ENCODE measurements at places on chromosomes 5 and 9.

GRCh38 chr5:17670353-17670752 lies 36.1 kb downstream of the TAF11L14 start:
- no peak for DNase-seq

DNA sequence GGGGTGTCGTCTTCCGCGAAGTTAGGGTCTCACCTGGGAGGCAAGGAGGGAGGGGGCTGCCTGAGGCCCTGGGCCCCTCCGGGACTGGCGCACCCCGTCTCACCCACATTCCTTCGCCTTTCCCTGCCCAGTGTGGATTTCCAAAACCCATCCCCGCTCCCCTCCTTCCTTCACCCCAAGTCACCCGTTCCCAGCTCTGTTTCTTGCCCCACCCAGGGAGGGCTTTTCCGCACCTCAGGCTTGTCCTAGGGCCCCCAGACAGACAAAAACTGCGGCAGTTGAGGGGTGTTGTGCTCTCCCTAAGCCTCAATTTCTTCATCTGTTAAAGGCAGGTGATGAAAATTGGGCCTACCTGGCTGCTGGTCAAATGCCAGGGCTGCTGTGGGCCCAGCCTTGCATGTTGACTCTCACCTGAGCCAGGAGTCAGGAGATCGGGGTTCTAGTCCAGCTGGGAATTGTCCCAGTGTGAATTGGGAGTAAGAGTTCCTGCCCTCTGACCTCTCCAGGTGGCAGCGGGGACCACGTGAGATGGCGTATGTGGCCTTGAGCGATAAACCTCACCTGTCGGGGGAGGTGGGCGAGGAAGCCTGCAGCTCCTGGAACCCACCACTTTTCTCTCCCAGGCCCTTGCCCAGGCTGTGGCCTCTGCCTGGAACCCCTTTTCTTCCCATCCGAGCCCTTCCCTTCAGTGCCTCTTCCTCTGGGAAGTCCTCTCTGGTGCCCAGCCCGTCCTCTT lies 143.4 kb upstream of the IER5L start:
- DNase-seq, result no peak

DNA sequence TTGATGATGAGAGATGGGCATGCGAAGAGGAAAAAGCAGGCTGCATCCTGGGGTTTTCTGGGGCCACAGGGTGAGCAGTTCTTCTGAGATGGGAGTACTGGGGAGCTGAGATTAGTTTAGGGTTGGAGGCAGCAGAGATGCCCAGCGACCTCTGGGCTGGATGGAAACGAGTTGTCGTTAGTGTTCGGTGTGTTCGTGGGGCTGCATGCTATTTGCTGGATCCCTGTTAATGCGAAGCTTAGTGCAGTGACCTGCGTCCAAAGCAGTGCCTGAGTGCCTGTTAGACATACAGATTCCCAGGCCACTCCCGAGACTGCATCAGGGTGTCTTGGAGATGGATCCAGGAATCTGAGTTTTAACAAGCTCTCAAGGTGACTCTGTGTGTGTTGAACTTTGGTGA lies 201.3 kb downstream of the CACNA1B start:
- DNase-seq, result no peak

DNA sequence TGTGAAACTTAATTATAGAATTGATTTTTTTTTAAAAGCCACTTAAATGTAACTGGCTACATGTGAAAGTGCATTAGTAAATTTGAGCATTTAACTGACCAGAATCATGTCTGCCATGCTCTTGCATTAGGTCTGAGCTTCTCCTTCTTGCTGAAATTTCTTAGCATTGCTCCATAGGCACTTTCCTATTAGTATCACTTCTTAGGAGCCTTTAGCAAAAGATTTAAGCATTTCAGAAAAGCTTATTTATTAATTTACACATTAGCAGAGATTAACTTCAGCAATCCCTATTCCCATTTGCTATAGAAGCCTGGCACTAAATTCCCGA lies 211.0 kb downstream of the SNX18 start:
- no peak for DNase-seq

- DNase-seq, result no peak
Observed at GRCh38 chr5:74199005-74199404, 441.5 kb downstream of the ENC1 start.

DNA sequence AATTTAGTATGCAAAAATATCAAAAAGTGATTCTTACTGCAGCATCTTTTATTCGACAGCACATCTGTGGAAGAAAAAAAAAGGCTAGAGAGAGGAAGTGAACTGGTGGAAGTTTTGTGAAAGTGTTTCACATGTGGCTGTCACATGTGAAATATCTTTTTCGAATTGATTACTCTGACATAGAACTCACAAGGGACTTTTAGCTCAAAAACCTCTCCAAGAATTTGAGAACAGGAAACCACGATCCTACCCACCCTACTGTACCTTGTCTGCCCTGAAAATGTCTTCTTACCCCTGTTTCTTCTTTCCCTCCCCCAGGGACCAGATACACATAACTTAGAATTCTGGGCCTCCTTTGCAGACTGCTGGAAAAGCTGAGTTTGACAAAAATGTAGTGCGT lies 106.5 kb upstream of the PRRC1 start:
- DNase-seq, result no peak

DNA sequence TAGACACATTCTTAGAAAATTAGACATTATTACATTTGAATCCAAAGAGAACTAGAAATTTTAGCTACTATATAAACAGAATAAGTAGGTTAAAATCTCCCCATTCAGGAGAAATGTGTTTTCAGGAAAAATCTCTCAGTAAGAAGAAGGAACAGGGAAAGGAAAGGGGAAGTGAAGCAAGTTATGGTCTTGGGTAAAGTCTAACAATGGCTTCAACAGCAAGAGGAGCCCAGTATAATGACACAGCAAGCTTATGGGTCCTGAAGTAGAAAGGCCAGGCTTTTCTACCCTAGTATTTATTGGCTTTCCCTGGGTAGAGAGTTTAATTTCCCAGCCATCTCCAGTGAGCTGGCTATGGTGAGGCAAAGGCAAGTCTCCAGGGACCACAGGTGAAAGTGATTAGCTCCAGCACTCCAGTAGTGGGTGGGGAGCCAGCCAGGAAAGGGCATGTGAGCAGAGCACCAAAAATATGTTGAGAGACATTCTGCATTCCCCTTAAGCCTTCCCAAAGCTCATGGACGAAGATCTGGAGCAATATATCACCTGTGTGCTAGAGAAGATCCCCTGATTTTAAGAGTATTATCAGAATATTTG lies 981.7 kb downstream of the NR2F1-AS1 start:
- no peak for DNase-seq

- DNase-seq, result no peak
Observed at GRCh38 chr9:121098567-121099198, 23.9 kb downstream of the CNTRL start.

DNA sequence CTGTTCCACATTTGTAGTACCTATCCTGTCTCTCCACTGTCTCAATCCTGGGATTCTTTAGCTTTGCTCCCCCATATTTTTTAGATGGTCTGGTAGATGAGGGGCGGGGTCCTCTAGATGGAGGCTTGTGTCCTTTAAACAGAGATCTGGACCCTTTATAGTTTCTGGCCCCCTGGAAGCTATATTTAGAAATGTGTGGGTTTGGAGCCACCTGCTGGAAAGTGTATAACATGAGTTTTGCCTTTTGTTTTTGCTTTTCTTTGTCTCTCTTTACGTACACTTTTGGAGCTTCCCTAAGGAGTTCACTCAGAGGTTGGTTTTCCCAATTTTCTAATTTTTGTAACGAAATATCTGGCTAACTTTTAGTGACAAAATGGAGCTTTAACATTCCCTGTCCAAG lies 110.7 kb downstream of the CFAP95 start:
- no peak for DNase-seq

- no peak for DNase-seq
Observed at GRCh38 chr5:168464641-168465040, 21.6 kb upstream of the RARS1 start.

- DNase-seq, result no peak
Observed at GRCh38 chr5:143054480-143054941, 284.3 kb downstream of the ARHGAP26 start.

DNA sequence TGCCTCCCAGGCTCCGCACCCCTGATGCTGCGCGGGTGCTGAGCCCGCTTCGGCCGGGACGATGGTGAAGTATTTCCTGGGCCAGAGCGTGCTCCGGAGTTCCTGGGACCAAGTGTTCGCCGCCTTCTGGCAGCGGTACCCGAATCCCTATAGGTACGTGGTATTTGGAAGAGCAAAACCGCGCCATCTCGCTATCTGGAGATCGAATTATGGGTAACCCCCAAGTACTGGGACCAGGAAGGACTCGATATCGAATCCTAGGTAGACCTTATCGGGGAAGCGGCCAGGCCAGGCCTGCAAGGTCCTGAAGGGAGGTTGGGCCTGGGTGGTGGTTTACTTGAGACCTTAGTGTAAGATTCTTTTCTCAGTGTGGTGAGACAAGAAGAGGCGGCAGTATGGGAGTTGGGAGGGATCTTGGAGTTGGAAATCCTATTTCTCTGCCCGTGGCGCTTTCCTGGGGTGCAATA lies 359 bp downstream of the PRELID1 start:
- no peak for DNase-seq
